Adipocyte (in vitro differentiated cells): ENCODE measurements at places on chromosomes 16 and 17.
A peak's percentile ranks its signal among the peaks of the same experiment; 100 is the strongest.

- DNase-seq, result no peak
Observed at GRCh38 chr17:31092475-31093064, 2.2 kb upstream of the NF1 start.

GRCh38 chr16:88471115-88471514 lies 18.0 kb downstream of the ZFPM1 start:
- no peak for DNase-seq

GRCh38 chr17:6943406-6943805 lies 52.4 kb upstream of the ALOX12 start:
- DNase-seq, result no peak

DNA sequence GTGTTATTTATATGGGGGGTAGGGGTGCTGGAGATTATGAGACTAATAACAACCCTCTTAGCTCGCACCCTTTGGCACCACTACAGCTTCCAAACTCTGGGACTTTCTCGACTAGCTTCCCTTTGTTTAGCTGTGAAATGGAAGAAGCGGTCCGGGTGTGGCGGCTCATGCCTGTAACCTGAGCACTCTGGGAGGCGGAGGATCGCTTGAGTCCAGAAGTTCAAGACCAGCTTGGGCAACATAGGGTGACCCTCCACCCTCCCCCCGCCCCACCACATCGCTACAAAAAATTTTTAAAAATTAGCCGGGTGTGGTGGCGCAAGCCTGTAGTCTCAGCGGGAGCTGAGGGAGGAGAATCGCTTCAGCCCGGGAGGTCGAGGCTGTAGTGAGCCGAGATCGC lies 814 bp upstream of the CDH3 start:
- no peak for DNase-seq

- no peak for DNase-seq
Observed at GRCh38 chr16:79794941-79795340, 194.4 kb upstream of the MAF start.

DNA sequence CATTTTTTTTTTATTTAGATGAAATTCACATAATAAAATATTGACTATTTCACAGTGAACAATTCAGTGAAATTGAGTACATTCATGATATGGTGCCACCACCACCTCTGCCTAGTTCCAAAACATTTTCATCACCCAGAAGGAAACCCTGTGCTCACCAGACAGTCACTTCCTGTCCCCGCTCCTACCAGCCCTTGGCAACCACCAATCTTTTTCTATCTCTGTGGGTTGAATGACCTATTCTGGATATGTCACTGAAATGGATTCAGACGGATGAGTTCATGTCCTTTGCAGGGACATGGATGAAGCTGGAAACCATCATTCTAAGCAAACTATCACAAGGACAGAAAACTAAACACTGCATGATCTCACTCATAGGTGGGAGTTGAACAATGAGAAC lies 40.5 kb downstream of the ATP2C2 start:
- DNase-seq, result no peak

DNA sequence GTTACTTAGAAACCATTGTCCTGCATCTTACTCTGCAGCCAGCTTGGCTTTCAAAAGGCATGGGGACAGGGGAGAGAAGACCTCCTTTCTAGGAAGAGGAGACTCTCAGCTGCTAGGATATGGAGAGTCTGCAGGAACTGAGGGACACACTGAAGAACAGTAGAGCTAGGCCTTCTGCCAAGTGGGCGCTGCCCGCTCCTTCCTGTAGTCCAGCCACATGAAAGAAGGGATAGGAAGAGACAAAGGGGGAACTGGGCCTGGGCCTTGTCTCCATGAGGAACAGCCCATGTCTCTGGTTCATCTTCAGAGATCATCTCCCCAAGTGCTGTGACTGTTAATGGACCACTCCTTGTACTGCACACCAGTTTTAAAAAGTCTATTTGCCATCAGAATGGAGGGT lies 78.4 kb downstream of the SYCE1L start:
- no peak for DNase-seq

- DNase-seq, result peak; percentile 30
Observed at GRCh38 chr17:17782523-17783115, 54.2 kb downstream of the SREBF1 start.

- DNase-seq, result no peak
Observed at GRCh38 chr16:16154281-16154951, 68.9 kb downstream of the ABCC6 start.

DNA sequence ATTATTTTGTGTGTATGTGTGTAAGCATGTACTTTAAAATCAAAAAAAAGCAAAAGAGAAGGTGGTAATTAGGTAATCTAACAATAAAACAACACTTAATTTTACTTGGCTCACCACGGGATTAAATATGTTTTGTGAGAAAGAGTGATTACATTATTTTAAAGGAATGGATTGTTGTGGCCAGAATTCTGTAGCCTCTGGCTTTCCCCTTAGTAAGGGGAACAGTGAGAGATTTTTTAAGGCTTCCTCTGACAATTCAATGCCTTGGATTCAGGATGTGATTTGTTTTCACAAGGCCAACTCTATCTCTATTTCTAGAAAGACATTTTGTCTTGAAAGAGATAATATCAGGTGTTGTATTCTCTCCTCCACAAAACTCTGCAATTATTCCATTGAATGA lies 560.3 kb upstream of the CDH8 start:
- DNase-seq, result no peak

DNA sequence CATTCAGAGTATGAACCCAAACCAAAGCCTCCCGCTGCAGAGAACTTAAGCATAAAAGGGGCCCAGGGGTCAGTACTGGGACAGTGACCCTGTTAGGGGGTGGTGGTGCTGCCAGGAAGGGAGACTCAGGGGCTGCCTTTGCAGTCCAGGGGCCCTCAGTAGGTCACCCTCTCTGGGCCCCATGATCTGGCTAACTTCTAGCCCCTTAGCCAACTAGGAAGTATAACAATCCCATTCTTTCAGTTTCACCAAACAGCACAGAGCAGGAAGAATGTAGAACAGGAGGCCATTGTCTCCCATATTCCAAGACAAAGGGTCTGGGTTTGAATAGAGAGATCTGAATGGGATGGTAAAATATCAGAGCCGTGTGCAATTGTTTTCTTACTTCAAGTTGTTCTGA lies 378.6 kb upstream of the C16orf82 start:
- no peak for DNase-seq
